HFFc6 (cell line): ENCODE measurements at places on chromosomes 1 and 21. TPM values are rescaled to one million over a fixed set of nuclear protein-coding genes. Genes with fewer than 3 reads are reported as not detected.

ELF3 gene
- total RNA-seq = 0.09 TPM in 1 of 3 replicates, not detected in the others

NCF2 gene
- 0.68 to 1.5 TPM (median 1.2 TPM) in 3 replicates for total RNA-seq

DNA sequence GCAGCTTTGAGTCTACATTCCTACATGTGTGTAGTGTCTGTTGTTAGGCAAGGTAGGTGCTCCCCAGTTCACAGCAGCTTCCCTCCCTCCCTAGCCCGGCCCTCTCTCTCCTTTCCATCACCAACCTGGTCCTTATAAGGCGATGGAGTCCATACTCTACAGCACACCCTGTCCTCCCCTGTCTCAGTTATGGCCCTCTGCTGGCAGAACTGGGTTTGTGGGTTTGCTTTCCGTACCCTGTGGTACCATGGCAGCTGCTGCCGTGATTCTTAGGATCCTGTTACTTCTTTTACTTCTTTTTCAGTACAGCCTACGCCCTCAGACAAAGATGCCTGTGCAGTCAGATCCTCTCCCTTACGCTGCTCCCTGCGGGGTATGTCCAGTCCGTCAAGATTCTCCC, 31.7 kb downstream of the AK5 start:
- no peak for DNase-seq

DNA sequence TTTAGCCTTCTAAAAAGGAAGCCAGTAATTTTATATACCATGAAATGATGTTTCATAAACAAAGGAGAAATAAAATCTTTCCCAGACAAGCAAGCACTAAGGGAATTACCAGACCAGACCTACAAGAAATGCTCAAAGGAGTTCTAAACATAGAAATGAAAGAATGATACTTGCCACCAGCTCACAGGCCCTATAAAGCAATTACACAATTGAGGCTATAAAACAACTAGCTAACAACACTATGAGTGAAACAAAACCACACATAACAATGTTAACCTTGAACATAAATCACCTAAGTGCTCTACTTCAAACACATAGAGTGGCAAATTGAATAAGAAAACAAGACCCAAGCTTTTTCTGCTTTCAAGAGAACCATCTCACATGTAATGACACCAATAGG, 123.8 kb downstream of the BARHL2 start:
- no peak for DNase-seq

GRCh38 chr1:225651376-225651871, 1.5 kb downstream of the ENAH start:
- DNase-seq = peak; percentile 6

DNA sequence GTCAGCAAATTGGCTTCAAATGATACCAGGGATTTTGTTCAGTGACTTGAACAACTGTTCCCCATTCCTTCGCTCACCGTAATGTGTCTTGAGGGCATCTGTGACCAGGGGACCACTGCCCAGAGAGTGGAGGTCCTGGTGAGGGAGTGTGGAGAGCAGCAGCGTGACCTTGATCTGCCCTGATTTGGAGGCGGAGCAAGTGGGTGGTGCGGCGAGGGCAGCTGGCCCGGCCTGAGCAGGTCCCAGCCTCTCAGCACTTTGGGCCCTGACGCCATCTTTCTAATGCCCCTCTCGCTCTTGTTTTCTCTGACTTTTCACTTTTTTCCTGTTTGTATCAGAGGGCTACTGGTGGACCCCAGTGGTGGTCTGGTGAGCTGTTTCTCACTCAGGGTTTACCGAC, 31.1 kb downstream of the DIP2A start:
- no peak for DNase-seq
